ENCODE measurements at places on chromosomes 5 and 9. TPM values are rescaled to one million over a fixed set of nuclear protein-coding genes. Genes with fewer than 3 reads are reported as not detected.

Gene BTNL3
- polyA plus RNA-seq = 0.11 TPM

Gene CTXN3
- not detected for polyA plus RNA-seq

Gene EGFLAM
- 3.9 TPM for polyA plus RNA-seq

Gene THBS4
- polyA plus RNA-seq = 6.9 TPM

Gene PLK2
- 23.5 TPM for polyA plus RNA-seq

Gene FOXD4L6
- not detected for polyA plus RNA-seq

Gene SPATA31A3
- not detected for polyA plus RNA-seq

Gene IL3
- polyA plus RNA-seq = not detected

Gene PDZD2
- 40.4 TPM for polyA plus RNA-seq

Gene CCNH
- 39.6 TPM for polyA plus RNA-seq

Gene GRIA1
- polyA plus RNA-seq = 0.20 TPM

Measured in right cardiac atrium (tissue), 5 donors.